ENCODE measurements at places on chromosomes 5 and 9.

GRCh38 chr5:135206862-135207261 lies 172.8 kb upstream of the PITX1 start:
- DNase-seq = no peak
- H3K27ac ChIP-seq = no peak overlapping the region
- no peaks in the 10 kb centered on the region for H3K36me3 ChIP-seq
- no peaks in the 10 kb centered on the region for H3K27me3 ChIP-seq
- H3K4me3 ChIP-seq = no peak overlapping the region

DNA sequence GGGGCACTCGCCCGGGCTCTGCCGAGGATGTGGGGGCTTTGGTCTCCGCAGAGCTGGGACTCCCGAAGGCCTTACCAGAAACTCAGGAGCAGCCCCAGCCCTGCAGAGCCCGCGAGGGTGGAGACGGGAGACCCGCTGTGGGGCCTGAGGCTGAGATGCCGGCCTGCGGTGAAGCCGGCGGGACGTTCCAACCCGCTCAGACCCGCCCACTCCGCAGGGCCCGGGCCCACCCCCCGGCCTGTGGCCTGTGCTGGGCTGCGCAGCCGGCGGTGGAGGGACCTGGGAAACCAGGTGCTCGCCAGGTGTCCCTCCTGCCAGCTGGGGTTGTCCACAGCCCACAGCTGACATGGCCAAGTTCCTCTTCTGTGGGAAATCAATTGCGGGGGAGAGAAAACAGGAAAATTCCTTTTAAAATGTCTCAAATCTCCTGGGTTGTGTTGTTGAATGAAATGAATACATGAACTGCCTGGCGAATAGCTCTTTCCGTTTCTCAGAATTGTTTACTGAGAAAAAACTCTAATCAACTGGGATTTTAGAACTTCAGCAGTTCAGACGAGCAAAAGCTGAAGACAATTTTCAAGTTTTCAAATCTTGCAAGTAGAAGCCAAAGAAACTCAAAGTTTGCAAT lies 49.0 kb upstream of the IRX4 start:
- no peak for DNase-seq
- peaks cover 44% of the 10 kb centered on the region for H3K27me3 ChIP-seq
- no peaks in the 10 kb centered on the region for H3K4me1 ChIP-seq
- peak overlapping the region; percentile 40 for H3K27ac ChIP-seq
- H3K4me3 ChIP-seq = peak overlapping the region; percentile 36

DNA sequence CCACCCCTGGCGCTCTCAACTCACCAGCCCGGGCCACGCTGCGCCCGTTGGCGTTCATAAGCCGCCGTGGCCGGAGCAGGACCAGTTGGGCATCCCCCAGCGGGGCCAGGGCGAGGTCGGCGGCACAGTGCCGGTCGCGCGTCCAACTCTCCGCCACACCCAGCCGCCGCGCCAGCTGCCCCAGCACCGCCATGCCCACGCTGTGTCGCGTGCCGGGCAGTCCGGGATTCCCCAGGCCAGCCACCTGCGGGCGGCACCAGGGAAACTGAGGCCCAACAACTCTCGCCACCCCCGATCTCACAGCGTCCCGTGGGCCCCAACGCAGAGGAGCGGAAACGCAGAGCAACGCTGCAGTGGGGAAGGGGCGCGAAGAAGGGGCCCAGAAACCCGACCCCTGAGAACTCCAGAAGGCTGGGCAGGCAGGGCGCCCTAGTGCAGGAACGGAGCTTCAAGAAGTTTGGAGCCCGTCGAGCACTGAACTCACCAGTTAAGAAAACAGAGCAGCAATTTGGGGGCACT lies 453 bp downstream of the PTRH1 start:
- peaks cover 12% of the 10 kb centered on the region for H3K4me1 ChIP-seq
- H3K27ac ChIP-seq = peak overlapping the region; percentile 85
- no peaks in the 10 kb centered on the region for H3K27me3 ChIP-seq
- H3K36me3 ChIP-seq = no peaks in the 10 kb centered on the region
- peak; percentile 33 for DNase-seq

DNA sequence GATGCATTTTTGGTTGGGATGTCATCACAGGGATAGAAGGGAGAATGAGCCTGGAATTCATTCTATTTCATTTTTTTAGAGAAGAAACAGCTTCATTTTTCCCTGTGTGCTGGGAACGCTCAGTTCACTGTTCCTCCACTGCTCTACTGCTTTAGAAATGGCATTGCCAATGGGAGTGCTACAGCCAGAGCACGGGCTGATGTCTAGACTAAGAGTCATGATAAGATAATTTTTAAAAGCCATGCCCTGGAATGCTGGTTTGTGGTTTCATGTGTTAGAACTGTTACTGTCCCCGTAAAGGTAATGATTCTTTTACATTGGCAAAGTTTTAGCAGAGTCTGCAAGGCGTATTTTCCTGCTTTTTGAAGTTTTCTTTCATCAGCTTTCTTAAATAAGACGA lies 119.6 kb downstream of the SEMA6A start:
- no peak for DNase-seq
- no peak overlapping the region for H3K27ac ChIP-seq
- H3K4me1 ChIP-seq = peaks cover 8% of the 10 kb centered on the region
- no peak overlapping the region for H3K4me3 ChIP-seq

GRCh38 chr5:115475788-115476187 lies 68.8 kb downstream of the FEM1C start:
- no peaks in the 10 kb centered on the region for H3K36me3 ChIP-seq
- H3K27ac ChIP-seq = no peak overlapping the region
- H3K4me1 ChIP-seq = peaks cover 25% of the 10 kb centered on the region
- no peaks in the 10 kb centered on the region for H3K27me3 ChIP-seq
- no peak overlapping the region for H3K4me3 ChIP-seq
- no peak for DNase-seq
